ENCODE measurements at places on chromosomes 2 and 18.

DNA sequence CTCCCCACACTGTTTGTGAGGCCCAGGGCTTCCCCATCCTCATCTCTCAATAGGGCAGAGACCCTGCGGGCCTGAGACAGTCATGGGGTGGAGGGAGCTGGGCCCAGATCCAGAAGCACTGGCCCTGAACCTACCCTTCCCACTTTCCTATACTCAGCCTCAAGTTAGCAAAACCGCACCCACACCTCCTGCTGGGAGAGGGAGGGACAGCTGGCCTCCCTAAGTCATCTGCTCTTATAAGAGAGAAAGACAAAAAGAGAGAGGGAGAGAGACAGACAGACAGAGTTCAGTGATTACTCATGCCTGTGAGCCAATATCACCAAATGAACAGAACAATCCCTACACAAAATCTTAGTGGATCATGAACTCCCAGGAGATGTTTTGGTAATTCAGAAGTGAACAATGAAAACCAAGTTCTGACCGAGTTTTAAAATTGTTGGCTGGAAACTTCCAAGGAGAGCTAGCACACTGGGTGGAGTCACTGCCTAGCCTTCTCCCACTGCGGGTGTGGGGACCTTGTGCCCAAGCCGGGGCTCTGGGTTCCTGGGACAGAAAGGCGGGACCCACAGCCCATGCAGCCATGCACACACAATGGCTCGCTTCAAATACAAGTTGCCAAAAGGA, 130.5 kb downstream of the PXDN start:
- H3K4me1 ChIP-seq: no peaks in the 10 kb centered on the region
- H3K4me3 ChIP-seq: no peak overlapping the region
- no peaks in the 10 kb centered on the region for H3K36me3 ChIP-seq
- peaks cover 9% of the 10 kb centered on the region for H3K27me3 ChIP-seq
- DNase-seq: no peak

DNA sequence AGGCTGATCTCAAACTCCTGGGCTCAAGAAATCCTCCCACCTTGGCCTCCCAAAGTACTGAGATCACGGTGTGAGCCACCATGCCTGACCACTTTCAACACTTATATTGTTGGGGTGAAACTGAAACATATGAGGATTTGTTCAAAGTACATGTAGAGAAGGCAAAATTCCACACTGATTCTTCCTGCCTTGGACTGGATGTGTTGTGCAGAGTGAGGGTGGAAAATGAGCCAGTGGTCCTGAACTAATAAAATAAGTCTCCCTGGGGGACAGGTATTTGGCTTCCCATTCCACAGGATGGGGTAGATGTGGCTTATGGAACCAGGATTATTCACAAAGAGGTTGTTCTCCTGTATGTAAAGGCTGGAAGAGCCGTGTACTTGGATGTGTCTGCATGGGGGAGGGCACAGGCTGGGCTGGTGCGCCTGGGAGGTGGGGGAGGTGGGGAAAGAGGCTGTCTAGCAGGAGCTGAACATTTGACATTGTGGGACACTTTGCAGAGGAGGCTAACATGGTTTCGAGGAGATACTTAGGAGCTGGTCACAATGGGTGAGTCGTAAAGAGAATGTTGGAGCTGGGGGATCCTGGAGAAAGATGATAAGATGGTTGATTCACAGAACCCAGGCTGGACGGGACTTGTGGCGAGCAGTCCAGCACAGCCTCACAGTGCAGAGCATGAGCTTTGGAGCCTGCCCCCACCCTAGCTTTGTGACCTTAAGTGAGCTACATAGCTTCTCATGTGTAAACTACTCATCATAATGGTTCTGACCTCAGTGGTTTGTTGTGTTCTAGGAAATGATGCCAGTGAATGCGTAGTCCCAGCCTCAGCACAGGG, at the start of gene TXNDC2:
TSS of gene TXNDC2 (plus strand) at position 804 of the 835 bp plus-strand sequence. CDS start 708 bp downstream, outside the sequence.
- no peaks in the 10 kb centered on the region for H3K27me3 ChIP-seq
- H3K36me3 ChIP-seq: no peaks in the 10 kb centered on the region
- no peak within 1 kb of the TSS for H3K27ac ChIP-seq

- H3K27me3 ChIP-seq: peaks cover 6% of the 10 kb centered on the region
- no peak within 1 kb of the TSS for H3K27ac ChIP-seq
- no peaks in the 10 kb centered on the region for H3K4me1 ChIP-seq
- DNase-seq: no peak
Measured at GRCh38 chr18:50559752-50560680, at the start of gene MAPK4. Gene MAPK4 (plus strand): TSS chr18:50560087. CDS start chr18:50663959, 103,872 bp downstream.

GRCh38 chr18:57297306-57297705, 55.1 kb upstream of the ST8SIA3 start:
- H3K4me3 ChIP-seq: no peak overlapping the region
- H3K4me1 ChIP-seq: no peaks in the 10 kb centered on the region
- H3K27ac ChIP-seq: no peak overlapping the region
- H3K36me3 ChIP-seq: no peaks in the 10 kb centered on the region
- H3K27me3 ChIP-seq: peaks cover 7% of the 10 kb centered on the region

GRCh38 chr2:201137505-201138400, 21.8 kb downstream of the CFLAR start:
- H3K4me1 ChIP-seq: peaks cover 17% of the 10 kb centered on the region
- H3K4me3 ChIP-seq: no peak overlapping the region
- DNase-seq: no peak
- no peaks in the 10 kb centered on the region for H3K27me3 ChIP-seq
- H3K27ac ChIP-seq: no peak overlapping the region

DNA sequence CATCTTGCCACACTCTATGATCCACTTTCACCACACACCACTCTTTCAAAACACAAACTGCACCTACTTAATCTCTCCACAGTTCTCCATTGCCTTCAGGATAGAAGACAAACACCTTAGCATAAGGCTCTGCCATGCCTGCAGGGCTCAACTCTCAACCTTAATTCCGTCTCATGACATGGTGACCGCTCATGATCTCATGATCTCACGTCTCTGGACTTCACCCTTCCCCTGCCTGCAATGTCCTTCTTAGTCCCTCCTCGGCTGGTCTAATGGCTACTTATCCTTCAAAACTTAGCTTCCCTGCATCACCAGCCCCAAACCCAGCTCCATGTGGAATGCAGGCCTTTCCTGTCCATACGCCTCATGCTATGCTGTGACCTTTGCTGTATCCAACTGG, 85.3 kb downstream of the ACVR1 start:
- H3K27ac ChIP-seq: no peak overlapping the region
- DNase-seq: no peak
- H3K27me3 ChIP-seq: no peaks in the 10 kb centered on the region
- no peaks in the 10 kb centered on the region for H3K4me1 ChIP-seq
- no peak overlapping the region for H3K4me3 ChIP-seq

GRCh38 chr2:84788027-84788426, 92.9 kb downstream of the TRABD2A start:
- DNase-seq: no peak
- no peak overlapping the region for H3K27ac ChIP-seq
- H3K27me3 ChIP-seq: no peaks in the 10 kb centered on the region
- H3K4me3 ChIP-seq: no peak overlapping the region

Data from T-cell (primary cell).